LoVo (cell line): ENCODE measurements at places on chromosomes 12 and 14.

GRCh38 chr12:30806989-30807694, 52.4 kb upstream of the CAPRIN2 start:
- peak; percentile 81 for DNase-seq

DNA sequence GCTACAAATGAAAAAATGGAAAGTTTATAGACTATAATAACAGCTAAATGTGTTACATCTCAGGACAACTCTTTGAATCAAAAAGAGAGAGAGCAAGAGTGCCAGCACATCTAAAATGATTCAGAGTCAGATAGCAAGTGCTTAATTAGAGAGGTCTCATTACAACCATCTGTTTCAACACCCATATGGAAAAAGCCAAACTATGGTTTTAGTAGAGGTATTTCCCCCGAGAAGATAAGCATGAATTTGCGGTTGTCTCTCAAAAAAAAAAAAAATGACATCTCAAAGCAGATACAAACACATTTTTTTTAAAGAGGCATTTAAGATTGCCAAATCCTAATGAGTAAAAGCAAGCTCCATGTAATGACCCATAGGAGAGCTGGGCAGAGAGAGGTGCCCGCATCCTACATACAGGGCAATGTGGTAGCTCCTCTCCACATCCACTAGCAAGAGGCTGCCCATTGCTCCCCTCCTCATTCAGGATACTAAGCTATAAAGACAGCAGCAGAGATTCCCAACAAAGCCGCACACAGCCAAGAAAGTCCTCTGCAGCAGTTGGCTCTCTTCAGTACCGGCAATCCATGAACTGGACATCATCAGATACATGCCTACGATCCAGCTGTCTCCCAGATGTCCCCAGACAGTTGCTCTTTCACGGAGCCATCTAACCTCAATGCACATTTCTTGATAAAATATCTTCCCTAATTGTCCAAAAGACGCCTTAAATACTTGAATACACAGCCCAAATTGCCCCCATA, 100.4 kb downstream of the EFCAB11 start:
- DNase-seq = no peak

GRCh38 chr12:70366581-70367257, 629 bp downstream of the KCNMB4 start:
- DNase-seq = peak; percentile 52

GRCh38 chr14:105883066-105884005, 357.0 kb downstream of the TMEM121 start:
- DNase-seq = no peak

DNA sequence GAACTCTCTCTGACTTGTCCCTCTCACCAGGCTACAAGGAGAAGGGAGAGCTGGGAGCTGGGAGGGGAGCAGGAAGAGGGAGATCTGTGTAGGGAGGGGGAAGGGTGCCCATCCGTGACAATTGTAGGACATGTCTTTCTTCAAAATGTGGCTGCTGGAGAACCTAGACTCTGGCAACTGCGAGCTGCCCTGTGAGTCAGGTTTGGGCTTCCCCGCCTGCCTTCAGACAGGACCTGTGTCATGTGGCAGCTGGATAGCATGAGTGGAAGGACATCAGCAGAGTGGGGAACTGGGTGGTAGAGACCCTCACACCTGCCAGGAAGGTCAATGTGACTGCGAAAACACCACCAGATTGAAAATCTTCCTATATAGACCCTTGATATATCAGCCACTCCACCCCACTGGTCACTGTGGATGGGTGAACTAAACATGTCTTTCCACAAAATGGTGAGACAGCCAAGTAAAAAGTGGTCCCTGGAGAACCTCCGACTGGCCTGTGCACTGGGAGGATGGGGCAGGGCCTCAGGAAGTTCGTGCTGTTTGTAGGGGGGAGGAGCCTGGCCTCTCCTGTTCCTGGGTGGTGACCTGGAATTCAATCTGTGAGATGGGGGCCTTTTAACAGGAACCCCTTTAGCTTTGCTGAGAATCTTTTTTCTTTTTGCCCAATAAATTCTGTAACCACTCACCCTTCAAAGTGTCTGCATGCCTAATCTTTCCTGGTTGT, 62.2 kb upstream of the CAPRIN2 start:
- DNase-seq = no peak

- DNase-seq = no peak
Observed at GRCh38 chr14:63432888-63433552, 110.2 kb downstream of the PPP2R5E start.
